ENCODE measurements at places on chromosomes 5 and 9. TPM values are rescaled to one million over a fixed set of nuclear protein-coding genes. Genes with fewer than 3 reads are reported as not detected.

Gene NTRK2
- under 0.01 TPM for total RNA-seq

Gene CCDC152
- total RNA-seq: 0.90 TPM

Gene CDKN2A
- 17.5 TPM for total RNA-seq

DNA sequence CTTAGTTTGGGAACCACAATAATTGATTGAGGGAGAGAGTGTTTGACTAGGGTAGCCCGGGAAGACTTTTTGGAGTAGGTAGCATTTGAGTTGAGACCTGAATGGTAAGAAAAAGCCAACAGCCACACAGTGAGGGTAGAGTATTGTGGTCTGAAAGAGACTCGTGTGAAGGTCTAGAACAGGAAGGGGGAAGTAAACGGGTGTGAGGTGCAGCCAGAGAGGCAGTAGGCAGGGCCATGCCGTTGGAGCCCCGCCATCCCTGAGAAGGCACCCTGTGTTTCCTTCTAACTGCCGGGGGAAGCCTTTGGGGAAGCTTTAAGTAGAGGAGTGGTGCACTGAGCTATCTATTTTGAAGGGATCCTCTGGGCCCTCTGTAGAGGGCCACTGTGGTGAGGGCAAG is 3.5 kb upstream of the F2RL2 start:
- DNase-seq: no peak

GRCh38 chr5:10600626-10601245 is 36.9 kb downstream of the ANKRD33B start:
- DNase-seq: no peak

- DNase-seq: no peak
Measured at GRCh38 chr5:51731421-51732029, 348.3 kb downstream of the ISL1 start.

DNA sequence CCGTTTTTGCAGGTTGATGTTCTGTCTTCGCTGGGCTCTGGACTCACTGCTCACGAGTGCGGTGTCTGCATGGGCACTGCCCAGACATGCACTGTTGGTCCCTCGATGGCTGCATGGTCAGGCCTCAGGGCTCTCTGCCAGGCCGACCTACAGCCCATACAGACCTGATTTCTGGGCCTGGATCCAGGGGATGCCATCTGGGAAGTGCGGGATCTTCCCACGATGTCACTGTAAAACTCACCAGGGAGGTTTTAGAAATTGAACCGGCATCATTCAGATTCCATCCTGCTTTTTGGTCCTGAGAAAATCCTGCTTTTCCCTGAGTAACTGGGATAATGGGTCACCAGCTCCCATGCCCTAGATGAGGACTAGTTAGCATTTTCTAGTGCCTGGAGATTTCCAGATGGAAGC is 9.1 kb downstream of the S1PR3 start:
- DNase-seq: no peak

GRCh38 chr5:68149189-68149588 is 66.4 kb upstream of the PIK3R1 start:
- peak; percentile 83 for DNase-seq

DNA sequence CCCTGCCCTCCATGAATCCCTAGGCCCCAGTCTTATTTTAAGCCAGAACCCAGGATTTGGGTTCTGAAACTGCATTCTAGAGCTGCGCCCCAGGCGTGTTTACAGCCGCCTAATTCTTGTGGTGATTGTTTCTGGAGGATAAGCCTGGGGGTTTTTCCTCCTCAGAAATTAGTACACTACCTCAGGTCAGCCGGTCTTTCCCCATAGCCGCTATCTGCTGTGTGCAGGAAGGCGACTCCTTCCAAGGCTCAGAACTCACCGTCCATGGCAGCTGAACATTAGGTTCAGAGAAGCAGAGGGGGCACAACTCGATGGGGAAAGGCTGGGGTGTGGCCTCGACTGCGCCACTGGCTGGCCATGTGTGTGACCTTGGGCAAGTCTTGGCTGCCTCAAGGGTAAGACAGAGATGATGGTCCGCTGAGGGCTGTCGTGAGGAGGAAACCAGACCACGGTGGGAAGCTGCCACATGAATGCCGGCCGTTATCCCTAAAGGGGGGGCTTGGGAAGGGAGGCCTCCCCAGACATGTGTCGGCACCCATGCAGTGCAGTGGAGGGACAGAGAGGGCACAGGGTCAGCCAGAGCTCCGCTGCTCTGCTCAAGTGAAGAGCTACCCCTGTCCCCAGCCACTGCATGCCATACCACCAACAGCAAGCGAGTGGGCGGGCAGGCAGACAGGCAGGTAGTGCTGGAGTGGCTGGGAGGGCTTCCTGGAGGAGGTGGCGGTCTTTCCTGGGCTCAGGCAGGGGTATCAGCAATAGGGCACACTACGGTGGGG is 28.9 kb downstream of the SHB start:
- DNase-seq: no peak

GRCh38 chr5:171342362-171343111 is 33.5 kb downstream of the TLX3 start:
- DNase-seq: peak; percentile 71

GRCh38 chr5:52743970-52744369 is 43.7 kb upstream of the ITGA1 start:
- peak; percentile 66 for DNase-seq
